HAP-1 (cell line): ENCODE measurements at places on chromosomes 6 and 20.

- no peak for DNase-seq
Observed at GRCh38 chr6:36853325-36853724, 14.1 kb upstream of the CPNE5 start.

GRCh38 chr20:23349338-23350195 is 1.0 kb upstream of the NXT1 start:
- DNase-seq, result peak; percentile 75

GRCh38 chr6:24719125-24719971 is at the start of gene C6orf62:
Gene C6orf62 (minus strand): TSS chr6:24719154. CDS start chr6:24718668, 486 bp downstream.
- no peak for DNase-seq

GRCh38 chr6:41519305-41519744 is 26.9 kb upstream of the FOXP4 start:
- DNase-seq, result no peak

DNA sequence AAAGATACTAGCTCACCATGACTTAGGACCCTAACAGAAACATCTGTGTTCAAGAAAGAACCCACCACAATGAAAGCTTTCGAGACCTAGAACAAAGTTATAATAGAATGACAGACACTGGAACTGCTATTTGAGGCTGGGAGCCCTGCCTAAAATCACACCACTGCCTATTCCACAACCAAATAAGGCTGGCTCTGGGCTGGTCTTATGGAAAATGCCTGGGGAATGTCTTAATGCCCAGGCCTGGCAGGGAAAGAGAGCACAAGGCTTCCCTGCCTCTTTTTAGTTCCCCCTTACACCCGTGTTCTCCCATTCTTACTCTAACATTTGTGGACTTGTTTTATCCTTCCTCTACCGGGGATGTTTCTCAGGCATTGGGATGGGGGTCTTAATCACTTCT is 5.6 kb upstream of the METTL24 start:
- DNase-seq, result no peak

DNA sequence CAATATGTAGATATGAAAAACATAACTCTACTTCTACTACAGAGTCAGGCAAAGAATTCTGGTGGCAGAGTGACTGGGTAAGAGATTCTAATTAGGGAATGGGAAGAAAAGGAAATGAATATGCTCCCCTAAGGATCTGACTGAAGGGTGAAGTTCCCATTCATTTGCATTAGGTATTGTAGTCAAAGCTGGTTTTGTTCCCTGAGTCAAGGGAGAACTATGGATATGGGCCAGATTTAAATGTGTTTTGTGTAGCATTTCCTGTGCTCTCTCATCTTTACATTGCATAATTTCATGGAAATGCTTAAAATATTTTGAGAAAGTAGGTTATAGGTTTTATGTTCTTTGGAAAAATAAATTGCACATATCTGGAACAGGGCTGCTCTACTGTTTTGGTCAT is 299.7 kb downstream of the BTBD3 start:
- DNase-seq, result no peak

DNA sequence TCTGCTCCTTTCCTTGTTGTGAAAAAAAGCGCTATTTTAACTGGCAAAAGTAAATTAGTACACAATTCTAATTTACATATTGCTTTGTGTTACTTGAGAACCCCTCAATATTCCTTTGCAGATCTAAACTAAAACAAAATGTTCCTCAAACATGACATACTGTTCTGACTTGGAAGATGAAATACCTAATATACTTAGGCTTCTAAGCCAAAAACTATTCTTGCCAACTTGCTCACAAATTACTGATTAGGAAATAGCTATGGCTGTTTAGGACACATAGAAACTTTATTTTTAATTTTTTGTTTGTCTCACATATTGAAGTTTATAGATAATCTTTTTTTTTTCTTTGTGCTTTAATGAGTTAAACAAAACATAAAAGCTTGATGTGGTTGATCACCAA is 542.2 kb downstream of the GRIK2 start:
- no peak for DNase-seq

DNA sequence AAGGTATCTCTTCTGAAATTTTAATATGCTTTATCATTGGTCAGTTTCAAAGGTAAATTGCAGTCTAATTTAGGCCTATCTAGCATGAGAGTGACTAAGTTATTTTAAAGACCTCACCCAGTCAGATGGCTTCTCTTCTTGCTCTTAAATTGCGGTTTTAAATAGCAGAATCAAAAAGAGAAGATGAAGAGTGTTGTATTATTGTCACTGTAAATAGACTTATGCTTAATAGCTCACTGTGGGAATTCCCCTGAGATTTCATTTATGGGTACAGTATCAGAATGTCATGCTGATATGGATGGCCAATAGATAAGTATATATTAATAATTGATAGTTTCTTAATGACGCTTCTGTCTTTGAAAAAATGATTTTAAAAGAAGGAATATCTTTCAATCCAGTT is 35.7 kb downstream of the AIG1 start:
- DNase-seq, result no peak
